ENCODE measurements at places on chromosomes 16 and 17.

- no peak for ATAC-seq
Observed at GRCh38 chr17:60862482-60862881, 184.8 kb downstream of the BCAS3 start.

GRCh38 chr16:19432429-19432828 lies 14.7 kb downstream of the TMC5 start:
- ATAC-seq: no peak

DNA sequence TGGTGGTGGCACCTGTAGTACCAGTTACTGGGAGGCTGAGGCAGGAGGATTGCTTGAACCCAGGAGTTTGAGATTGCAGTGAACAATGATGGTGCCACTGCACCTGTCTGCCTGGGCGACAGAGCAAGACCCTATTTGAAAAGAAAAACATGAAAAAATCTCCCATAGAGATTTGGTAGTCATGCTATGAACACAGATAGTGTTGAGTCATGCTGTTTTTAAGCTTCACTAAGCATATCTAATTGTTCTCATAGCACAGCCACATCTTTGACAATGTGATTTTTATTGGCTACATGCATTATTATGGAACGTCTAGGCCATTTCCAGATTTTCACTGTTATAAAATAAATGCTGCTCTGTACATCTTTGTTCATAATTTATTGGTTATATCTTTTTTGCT lies 6.0 kb downstream of the IL34 start:
- ATAC-seq: no peak

GRCh38 chr17:46097497-46097896 lies 95.7 kb downstream of the KANSL1 start:
- no peak for ATAC-seq

- ATAC-seq: no peak
Observed at GRCh38 chr17:67420994-67421393, 43.9 kb downstream of the PITPNC1 start.

GRCh38 chr17:75270966-75271232 lies at the start of gene MIF4GD:
Gene MIF4GD (minus strand): TSS chr17:75271231. CDS start chr17:75270195, 1,036 bp downstream.
- no peak for ATAC-seq

DNA sequence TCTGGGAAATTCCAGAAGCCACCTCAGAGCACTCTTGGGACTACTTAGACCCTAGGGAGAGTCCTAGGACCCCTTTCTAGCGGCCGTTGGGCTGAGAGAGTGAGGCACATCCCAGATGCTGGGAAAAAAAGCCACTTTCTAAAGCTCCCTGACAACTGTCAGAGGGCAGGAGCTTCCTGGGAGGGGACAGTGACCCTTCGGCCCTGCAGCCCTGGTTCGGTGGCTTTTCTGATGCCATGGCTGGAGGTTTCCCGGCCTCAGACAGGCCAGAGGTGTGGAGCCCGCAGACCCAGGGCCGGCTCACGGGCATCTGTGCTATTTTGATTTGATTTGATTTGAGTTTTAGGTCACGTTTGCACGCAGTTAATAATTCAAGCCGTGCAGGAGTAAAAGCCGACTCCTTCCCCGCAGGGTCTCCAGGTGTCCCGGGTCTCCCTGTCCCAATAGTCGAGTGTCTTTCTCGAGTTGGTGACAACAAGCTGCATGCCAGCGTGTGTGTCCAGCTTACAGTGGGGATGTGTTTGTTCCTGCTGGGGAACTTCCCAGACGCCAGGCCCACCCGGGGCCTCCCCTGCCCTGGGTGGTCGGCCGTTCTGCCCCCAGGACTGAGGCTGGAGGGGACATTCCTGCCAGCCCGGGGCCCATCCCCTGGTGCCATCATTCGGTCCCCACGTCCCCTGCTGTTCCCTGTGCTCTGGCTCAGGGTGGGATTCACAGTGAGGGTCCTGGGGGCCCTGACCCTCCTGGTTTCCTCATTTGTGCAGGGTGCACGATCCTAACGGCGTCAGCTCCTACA lies 1.0 kb upstream of the CBFA2T3 start:
- ATAC-seq: no peak

DNA sequence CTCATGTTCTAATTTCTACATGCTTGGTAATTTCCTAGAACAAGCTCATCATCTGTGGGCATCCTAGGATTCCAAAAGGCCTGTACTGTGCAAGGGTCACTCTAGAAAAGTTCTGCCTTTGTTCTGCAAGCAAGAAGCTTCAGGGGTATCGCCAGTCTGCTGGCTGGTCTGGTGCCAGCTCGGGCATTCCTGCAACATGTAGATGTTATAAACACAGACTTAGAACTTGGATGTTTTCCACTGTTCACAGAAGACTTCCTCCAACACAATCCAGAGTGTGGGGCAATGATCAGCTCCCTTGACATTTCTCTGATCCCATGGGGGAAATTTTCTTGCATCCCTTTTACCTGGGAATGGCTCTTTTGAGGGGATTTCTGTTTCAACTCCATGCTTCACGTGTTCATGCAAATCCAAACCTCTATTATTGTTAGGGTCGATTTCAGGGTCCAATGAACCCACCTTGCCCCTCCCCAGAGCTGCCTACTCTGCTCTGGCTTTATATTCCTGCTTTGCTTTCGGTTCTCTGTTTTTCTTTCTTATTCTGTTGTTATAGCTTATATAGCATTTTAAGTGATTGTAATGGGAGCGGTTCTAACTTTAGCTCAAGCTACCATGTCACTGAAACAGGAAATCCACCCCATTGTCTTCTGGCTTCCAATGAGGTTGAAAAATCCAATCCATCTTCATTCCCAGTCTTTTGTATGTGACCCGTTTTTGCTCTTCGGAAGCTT lies 25.3 kb downstream of the UBE2O start:
- ATAC-seq: no peak

DNA sequence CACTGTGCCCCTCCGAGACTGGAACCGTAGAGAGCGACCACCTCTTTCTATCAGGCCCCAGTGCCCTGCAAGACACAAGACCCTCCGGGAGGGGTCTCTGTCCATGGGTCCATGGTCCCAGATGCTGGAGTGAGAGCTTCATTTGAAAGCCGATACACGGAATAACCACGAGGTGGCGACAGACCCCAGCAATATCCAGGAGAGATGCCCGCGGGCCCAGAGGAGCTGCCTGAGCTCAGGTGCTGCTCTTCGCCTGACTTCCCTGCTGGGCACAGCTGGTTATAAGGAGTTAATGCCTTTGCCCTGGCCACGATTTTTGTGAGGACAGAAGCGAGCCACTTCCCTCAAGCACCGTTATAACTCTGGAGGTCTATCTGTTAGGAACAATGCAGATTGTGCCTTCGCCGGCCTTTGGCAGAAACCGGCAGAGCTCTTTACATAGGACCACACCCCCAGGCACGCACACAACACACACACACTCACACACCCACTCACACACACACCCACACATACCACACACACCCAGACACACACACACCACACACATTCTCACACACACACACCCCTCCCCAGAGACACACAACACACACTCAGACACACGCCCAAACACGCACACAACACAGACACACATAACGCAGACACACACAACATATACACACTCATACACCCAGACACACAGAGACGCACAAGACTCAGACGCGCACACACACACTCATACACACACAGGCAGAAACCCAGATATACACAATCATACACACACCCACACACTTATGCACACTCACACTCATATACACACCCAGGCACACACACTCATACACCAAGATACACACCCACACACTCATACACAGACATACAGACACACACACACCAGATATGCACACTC lies 436.4 kb downstream of the SOX9 start:
- ATAC-seq: peak; percentile 51

DNA sequence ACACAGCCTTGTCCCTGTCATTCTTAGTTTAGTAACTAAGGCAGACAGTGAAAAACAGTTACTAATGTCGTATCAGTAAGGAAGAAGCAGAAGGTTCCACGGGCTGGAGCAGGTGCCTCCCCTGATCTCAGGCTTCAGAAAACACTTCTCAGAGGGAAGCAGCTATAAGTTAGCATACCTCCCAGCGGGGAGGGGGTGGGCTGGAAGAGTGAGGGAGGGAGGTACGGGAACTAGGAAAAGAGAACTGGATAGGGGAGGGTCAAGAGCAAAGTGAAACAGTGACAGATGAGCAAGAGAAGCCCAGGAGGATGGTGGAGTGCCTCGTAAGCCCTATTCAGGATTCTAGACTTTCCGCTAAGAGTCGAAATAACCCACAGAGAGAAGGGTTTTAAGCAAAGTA lies 186.3 kb upstream of the XYLT1 start:
- peak; percentile 24 for ATAC-seq

DNA sequence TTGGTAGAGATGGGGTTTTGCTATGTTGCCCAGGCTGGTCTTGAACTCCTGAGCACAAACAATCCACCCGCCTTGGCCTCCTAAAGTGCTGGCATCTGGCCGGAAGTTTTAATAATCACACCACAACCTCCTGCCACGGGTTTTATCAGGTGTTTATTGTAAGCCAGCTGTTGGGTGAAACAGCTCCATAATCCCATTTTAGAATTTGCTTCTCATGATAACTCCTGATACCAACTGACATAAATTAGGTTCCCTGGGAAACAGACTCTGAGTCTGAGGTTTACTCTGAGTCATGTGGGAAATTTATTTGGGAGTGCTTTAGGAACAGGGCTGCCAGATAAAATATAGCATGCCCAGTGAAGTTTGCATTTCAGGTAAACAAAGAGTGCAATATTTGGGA lies 122.6 kb upstream of the MED13 start:
- no peak for ATAC-seq

DNA sequence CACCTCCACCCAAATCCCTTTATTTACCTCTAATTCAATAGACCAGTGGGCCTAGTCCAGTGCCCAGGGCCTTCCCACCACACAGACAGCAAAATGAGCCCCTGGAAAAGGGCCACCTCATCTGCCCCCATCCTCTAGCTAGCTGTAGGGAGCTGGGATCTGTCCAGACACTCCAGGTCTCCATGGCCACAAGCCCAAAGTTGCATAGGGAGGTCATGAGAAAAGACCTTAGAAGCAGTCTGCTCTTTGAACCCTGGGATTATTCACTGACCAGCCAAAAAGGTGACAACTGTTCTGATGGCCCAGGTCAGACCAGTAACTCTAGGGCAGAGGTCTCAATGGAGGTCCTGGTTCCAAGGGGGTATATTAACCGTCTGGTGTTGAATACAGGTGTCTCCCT lies 2.0 kb downstream of the CUEDC1 start:
- no peak for ATAC-seq

DNA sequence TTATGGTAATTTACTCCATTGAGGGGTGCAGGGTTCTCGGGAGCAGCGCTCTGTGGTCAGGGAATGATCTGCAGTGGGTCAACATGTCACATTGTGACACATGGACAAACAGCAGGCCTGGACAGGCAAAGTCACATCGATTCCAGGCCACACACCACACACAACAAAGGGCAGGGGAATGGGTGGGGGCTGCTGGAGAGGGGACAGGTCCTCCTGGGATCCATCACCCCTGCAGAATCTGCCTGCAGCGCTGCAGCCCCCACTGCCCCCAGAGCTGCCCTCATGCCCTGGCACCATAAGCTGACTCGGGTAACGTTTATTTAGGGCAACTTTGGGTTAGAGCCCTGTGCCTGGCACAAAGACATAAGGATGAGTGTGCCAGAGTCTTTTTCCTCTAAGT lies 9.1 kb downstream of the PEMT start:
- no peak for ATAC-seq

DNA sequence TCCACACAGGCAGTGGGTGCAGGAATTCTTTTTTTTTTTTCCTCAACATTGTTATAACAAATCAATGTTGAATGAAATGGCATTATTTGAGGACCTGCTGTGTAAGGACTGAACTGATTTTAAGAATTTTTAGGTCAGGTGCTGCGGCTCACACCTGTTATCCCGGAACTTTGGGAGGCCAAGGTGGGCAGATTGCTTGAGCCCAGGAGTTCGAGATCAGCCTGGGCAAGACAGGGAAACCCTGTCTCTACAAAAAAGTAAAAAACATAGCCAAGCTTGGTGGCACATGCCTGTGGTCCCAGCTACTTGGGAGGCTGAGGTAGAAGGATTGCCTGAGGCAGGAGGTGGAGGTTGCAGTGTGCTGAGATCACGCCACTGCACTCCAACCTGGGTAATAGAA lies 12.4 kb downstream of the MPRIP start:
- no peak for ATAC-seq

DNA sequence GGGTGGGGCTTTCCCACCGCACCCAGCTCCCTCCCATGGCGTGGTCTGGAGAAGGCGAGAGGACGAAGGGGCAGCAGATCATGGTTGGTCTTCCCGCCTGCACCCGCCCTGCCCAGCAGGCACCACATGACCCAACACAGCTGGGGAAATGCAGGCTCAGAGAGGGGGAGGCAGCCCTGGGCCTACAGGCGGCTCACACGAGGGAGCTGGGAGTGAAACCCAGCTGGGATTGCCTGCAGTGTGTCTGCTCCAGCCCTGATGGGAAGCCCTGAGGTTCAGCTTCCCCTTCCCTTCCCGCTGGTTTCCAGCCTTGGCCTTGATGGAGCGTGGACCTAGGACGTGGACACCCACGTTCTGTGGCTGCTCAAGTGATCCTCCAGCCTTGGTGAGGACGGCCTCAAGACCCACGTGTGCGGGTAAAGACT lies 20.0 kb upstream of the PABPN1L start:
- no peak for ATAC-seq

DNA sequence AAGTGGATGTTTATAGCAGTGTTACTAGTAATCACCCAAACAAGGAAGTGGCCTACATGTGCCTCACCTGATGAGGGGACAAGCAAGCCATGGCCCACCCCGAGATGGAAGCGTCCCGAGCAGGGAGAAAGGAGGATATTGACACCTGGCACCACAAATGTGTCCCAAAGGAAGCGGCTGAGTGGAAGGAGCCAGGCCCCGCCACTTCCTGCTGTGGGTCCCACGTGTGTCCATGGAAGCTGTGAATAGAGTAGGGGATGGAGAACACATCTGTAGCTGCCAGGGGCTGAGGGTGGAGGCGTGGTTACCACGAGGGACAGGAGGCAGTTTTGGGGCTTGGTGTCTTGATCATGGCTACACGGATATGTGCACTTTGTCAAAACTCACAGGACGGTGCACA lies 49.2 kb downstream of the KCNJ12 start:
- no peak for ATAC-seq

DNA sequence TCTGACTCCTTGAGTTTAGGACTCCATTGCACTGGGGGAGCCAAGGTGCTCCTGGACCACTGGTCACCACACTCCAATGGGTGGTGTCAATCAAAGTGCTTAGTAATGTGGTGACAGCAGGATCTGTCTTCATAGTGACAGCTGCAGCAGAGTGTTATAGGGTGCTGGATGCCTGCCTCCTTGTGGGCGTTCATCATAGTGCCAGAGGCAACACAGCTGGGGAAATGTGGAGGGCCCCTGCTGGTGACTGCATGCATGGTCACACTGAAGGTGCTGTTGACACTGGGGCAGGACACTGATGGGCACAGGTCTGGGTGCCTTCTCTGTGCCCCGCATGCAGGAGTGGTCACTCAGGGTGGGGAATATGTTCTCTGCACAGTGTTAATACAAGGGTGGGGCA lies 177.5 kb upstream of the CDH8 start:
- ATAC-seq: no peak

DNA sequence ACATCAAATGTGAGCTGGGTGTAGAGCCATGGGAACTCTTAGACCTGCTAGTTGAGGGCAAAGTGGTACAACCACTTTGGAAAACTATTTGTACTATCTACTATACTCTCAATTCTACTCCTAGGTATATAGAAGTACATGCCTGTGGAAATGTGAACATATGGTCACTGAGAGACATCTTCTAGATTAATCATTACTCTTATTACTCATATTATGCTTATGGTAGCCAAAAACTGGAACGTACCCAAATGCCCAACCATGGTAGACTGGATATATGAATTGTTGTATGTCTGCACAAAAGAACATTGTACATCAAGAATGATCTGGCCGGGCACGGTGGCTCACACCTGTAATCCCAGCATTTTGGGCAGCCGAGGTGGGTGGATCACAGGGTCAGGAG lies 2.7 kb downstream of the WDR45B start:
- ATAC-seq: no peak

GRCh38 chr17:39867880-39868553 lies at the start of gene ZPBP2:
Gene ZPBP2 (plus strand): TSS chr17:39868202. CDS start chr17:39868355, 153 bp downstream.
- no peak for ATAC-seq
